PC-9 (cell line): ENCODE measurements at places on chromosomes 11 and 22. TPM values are rescaled to one million over a fixed set of nuclear protein-coding genes. Genes with fewer than 3 reads are reported as not detected.
A peak's percentile ranks its signal among the peaks of the same experiment; 100 is the strongest.

DNA sequence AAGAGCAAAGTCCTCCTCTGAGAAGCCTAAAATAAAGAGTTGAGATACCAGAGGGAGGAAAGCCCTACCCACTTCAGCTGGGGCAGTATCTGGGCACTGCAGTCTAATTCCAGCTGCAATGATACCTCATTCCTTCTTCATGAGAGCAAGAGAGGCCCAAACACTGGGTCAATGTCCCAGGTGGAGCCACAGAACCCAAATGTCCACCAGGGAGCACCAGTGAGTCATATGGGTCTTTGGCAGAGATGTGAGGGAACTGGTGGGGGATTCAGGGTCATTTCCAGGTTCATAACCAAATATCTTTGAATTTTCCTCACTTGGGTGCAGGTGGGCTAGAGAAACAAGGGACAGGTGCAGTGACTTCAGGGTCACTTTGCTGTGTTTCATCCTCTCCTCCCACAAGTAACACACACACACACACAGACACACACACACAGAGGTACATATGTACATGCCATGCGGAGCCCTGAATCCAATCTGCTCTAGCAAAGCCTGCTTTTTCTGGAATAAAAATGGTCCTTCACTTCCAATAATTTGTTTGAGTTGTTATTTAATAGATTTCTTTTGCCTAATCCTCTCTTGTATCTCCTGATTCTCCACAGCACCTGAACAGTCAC, 585.4 kb downstream of the SOX6 start:
- peak; percentile 14 for DNase-seq

- DNase-seq = no peak
Measured at GRCh38 chr11:44389963-44390605, 80.1 kb upstream of the ALX4 start.

KCNJ1 gene
- total RNA-seq = not detected in 2 replicates

DNA sequence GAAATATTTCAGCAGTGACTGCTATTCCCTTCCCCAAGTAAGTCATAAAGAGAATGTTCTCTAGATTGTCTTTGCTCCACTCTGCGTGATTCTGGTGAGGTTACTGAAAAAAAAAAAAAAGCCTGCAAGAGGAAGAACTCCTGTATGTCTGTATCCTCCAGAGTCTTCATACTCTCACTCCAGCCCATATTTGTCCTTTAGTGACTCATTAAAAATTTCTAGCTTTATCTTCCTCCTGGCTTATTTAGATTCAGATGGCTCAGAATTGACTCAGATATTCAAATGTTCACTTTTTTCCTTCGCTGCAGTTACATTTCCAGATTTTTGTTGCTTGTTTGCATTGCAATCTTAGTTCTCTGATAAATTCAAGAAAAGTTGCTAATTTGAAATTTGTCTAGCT, 76.3 kb upstream of the CNTN5 start:
- DNase-seq = no peak

GRCh38 chr22:21760640-21761039, 25.0 kb upstream of the YPEL1 start:
- no peak for DNase-seq

DNA sequence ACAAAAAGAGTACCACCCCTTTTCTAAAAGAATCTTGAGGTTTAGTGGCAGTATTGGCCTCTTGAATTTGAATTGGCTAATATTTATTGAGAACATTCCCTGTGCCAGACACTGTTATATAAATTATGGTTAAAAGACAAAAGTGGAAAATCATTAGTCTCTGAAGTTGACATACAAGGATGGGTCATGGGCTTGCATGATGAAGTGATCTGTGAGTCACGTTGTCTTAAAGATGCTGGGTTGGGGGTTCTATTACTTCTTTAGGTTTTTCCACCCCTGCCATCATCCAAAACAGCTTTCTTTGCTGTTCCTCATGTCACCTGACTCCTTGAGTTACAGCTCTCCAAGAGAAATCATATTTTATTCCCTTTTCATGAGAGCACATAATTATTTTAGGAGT, 85.0 kb downstream of the CD44 start:
- DNase-seq = no peak

DNA sequence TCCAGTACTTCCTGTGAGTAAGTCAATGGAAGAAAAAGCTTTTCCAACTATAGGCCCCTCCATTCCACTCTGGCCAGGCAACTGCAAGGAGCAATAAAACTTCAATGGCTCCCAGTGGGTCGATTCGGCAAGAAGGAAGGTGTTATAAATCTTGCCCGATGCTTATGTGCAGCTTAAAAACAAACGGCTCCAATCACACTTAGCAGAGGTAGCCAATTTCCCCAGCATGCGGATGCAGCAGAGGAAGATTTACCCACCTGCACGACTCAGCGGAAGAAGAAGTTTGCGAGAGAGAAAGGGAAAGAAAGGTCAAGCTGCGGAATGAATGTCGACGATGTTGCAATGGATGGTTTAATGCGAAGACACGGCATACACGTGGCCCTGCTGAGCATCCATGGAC, 141.5 kb downstream of the OPCML start:
- DNase-seq = no peak

GRCh38 chr11:88484873-88485621, 147.5 kb upstream of the CTSC start:
- DNase-seq = peak; percentile 63

DNA sequence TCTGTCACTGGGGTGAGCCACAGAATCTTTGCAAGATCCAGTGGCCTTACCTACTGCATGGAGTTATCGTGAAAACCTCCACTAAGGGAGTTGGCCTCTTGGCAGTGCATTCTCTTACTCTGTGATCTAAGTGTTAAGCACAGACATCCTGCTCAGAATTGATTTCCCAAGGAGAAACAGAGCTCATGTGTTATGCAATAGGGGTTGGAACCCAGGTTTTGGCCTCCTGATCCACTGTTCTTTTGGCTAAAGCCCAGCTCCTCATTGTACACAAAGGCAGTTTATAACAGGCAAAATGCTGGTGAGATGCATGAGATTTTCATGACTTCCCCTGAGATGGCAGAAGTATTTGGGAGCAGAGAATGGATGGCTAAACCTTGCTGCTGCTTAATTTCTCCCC, 11.8 kb downstream of the DTX4 start:
- DNase-seq = no peak

FGF3 gene
- total RNA-seq = not detected in 2 replicates

- no peak for DNase-seq
Measured at GRCh38 chr11:103114836-103115235, 5.6 kb downstream of the DYNC2H1 start.

DNA sequence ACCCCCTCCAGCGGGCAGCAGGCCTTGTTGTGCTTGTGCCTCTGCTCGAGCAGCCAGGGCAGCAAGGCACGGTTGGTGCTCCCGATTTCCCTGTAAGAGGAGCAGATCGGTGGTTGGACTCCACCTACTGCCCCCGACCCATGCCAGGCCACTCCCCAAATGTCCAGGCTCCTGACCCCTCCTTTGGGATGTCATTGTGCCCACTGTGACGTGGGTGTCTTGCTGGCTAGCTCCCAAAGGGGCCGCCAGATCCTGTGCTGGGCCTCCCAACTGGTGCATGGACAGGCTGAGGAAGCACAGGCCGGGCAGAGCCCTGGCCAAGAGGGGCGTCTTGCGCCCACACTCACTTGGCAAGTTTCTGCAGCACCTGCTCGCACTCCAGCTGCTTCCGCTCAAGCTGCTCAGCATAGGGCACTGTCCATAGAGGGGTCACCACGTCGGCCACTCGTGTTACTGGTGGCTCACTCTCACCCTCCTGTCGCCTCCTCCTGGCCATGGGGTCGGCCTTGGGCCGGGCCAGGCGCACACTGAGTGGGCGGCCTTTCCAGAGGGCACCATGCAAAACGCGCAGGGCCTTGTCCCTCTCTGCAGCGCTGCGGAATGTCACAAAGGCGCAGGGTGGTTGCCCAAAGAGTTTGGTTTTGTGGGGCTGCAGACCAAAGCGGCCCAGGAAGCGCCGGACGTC, at the start of gene RANBP1:
Gene RANBP1 (plus strand): TSS at position 414 of the 685 bp plus-strand sequence. CDS start 81 bp downstream, at position 495.
- DNase-seq = no peak

GRCh38 chr11:48034926-48035871, 54.8 kb downstream of the PTPRJ start:
- no peak for DNase-seq

- no peak for DNase-seq
Measured at GRCh38 chr11:123195188-123196059, at the start of gene CLMP. TSS of gene CLMP (minus strand) at chr11:123195248. CDS start at chr11:123194940, 308 bp downstream.

ART1 gene
- total RNA-seq = not detected in 2 replicates

DNA sequence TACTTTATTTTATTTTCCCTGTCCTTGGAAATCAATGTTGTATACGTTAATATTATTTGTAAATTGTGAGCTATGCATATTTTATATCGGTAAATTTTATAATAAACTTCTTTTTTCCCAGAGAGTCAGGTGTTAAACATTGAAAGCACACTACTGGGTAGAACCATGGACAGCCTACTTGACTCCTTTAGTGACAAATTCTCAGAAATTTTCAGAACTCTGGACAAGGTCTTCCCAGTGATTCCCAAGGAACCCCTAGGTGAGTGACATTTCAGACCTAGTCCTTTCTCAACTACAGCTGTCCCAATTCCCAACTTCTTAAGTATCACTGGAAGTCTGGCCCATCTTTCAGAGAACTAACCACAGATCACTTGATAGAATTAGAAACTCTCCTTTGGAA, 107.2 kb downstream of the RCN1 start:
- no peak for DNase-seq

- no peak for DNase-seq
Measured at GRCh38 chr22:40480996-40481395, 110.6 kb downstream of the SGSM3 start.

- DNase-seq = no peak
Measured at GRCh38 chr11:28939381-28939780, 831.2 kb downstream of the METTL15 start.

GRCh38 chr11:69123593-69124545, 31.9 kb upstream of the SMIM38 start:
- DNase-seq = no peak

APOA5 gene
- not detected in 2 replicates for total RNA-seq

POU2AF2 gene
- total RNA-seq = not detected in 2 replicates

- peak; percentile 67 for DNase-seq
Measured at GRCh38 chr22:38110008-38110862, at the start of gene BAIAP2L2. TSS of gene BAIAP2L2 (minus strand) at chr22:38110684. CDS start at chr22:38110525, 159 bp downstream.
